Iris pigment epithelial cell (primary cell): ENCODE measurements at places on chromosomes 2 and 18.

GRCh38 chr18:77016936-77017335 is 115.6 kb downstream of the MBP start:
- DNase-seq = no peak

- peak; percentile 97 for DNase-seq
These were observed 2.4 kb downstream of the FHL2 start for GRCh38 chr2:105396254-105397024.

DNA sequence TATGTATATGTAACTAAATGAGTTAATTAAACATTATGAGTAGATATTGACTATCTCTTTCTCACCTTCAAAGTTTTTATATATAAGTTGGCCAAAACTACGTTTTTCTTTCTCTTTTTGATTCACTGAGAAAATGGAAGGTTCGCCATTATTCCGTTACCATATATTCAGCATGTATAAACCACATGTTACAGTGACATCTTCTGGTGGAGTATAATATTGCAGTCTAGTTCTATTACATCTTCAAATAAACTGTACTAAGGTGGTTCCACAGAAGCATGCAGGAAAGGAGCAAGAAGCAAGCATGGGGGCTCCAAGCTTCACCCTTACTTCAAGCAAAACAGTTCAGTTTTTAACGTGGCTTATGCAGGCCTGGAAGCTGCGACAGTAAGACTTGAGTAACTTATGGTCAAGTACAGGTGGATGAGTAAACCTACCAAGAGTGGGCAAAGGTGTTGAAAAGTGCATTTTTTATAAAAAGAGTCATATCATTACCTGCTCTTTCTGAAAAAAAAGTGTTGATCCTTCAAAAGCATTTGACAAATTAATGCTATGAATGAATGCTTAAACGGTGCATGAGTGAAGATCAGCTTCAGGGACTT is 129.8 kb upstream of the RAB6C start:
- peak; percentile 75 for DNase-seq

DNA sequence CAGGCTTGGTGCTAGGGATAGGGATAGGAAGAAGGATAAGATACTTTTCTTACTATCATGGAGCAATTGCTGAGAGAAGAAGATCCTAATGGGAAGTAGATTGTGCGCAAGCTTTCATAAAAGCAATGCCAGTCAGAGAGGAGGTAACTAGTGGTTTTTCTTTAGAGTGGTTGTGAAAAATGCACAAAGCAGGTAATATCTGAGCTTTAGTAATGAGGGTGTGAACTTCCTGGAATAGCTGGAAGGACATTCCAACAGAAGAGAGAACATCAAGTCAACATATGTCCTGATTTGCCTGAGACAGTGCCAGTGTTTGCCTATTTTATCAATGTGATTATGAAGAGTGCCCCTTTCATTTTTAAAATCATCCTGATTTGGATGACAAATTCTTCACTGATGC is 34.1 kb downstream of the CCBE1 start:
- DNase-seq = no peak

- DNase-seq = no peak
These were observed 54.2 kb downstream of the FAM168B start for GRCh38 chr2:131039101-131039440.

- DNase-seq = peak; percentile 99
These were observed 257.7 kb downstream of the PTGR3 start for GRCh38 chr18:74951165-74951760.

GRCh38 chr18:36066001-36066400 is 1.4 kb downstream of the RPRD1A start:
- DNase-seq = peak; percentile 61
